Heart right ventricle (tissue), 16 donors: ENCODE measurements at places on chromosomes 7 and 10. TPM values are rescaled to one million over a fixed set of nuclear protein-coding genes. Genes with fewer than 3 reads are reported as not detected.

DNA sequence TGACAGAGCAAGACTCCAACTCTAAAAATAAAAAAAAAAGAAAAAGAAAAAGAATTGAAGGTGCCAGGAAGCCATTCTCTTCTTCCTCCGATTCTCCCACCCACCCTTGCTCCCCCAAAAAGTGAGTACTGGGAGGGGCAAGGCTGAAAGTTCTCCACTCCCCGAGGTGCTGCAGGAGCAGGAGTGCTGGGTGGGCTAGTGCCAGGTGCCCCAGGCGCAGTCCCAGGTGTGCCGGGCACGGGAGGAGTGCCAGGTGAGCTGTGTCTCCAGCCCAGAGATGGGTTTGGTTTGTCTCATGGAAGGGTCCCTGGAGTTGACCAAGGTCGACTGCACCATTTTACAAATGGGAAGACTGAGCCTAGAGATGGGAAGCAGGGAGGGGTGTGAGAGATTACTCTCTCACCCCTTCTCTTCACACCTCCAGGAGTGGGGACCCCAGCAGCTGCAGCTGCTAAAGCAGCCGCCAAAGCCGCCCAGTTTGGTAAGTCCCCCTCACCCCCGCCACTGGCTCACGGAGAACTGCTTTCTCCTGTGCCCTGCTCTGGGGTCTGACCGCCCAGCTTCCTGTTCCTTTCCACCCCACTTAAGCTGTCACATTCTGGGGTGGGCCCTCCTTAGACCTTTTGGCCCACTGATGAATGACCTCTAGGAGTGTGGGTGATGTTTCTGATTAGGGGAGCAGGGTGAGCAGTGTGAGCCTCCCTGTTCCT lies 26.2 kb upstream of the LIMK1 start:
- DNase-seq: no peak

- no peak for DNase-seq
These were observed 51.8 kb downstream of the TMEM209 start for GRCh38 chr7:130153211-130153908.

DNA sequence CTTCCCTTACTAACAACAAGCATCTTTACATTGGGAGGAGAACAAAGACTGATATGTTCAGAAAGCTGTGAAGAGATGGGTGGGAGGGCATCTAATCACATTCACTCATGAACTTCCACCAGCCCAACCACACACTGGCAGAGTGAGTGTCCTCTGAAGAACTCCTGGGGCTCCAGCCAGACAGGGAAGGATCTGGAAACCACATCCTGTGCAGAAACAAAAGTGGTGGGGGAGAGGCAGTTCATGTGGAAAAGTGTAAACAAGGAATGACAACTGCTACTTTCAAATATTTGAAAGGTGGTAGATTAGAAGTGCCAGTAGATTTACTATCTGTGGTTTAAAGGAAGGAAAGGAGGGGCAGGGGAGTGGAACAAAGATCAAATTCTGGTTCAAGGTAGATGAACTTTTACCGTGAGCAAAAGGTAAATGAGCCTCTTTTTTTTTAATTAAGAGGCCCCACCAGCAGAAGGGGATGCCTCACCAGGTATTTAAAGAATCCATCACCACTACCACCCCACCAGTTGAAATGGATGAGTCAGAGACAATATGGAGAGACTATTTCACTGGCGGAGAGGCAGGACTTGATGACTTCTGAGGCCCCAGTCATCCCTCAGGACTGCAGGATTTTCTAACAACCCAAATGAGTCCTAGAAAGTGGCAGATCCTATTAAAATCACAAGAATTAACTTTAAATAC lies 34.5 kb downstream of the GOT1 start:
- no peak for DNase-seq

DNA sequence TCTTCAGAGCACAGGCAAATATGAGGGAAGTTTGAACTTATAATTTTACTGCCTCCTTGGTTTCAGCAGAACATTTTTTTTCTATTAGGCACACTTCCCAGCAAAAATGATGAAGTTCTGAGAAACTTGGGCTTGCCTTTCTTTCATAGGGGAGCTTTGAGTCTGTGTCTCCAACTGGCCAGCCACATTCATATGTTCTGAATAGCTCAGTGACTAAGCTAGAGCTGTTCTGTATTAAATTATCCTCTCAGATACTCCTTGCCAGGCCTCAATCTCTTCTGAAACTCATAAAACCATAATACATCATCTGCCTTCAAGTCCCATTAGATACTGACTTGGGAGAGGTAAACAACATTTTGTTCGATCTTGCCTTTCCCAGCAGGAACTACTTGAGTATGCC lies 476.5 kb downstream of the GPAM start:
- no peak for DNase-seq

- no peak for DNase-seq
These were observed 356.2 kb upstream of the NFE2L3 start for GRCh38 chr7:25795824-25796235.

- peak; percentile 62 for DNase-seq
These were observed 26.4 kb downstream of the HIF1AN start for GRCh38 chr10:100562008-100562672.

DNA sequence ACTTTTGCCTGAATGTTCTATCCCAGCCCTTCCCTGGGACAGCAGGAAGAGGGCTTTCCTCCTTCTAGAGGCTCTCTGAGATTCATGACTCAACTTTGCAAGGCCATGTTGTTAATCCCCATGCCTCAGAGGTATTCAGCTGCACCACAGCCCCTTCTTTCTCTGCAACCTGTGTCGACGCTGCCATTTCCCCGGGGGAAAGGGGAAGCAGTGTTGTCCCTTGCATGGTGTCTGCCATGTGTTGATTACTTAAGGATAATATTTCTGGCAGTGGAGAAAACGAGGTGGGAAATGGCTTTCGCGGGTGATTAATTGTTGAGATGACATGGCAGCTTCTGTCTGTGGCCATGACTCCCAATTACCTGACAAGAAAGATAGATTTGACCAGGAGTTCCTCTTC lies 133.1 kb downstream of the SORCS3 start:
- no peak for DNase-seq

DNA sequence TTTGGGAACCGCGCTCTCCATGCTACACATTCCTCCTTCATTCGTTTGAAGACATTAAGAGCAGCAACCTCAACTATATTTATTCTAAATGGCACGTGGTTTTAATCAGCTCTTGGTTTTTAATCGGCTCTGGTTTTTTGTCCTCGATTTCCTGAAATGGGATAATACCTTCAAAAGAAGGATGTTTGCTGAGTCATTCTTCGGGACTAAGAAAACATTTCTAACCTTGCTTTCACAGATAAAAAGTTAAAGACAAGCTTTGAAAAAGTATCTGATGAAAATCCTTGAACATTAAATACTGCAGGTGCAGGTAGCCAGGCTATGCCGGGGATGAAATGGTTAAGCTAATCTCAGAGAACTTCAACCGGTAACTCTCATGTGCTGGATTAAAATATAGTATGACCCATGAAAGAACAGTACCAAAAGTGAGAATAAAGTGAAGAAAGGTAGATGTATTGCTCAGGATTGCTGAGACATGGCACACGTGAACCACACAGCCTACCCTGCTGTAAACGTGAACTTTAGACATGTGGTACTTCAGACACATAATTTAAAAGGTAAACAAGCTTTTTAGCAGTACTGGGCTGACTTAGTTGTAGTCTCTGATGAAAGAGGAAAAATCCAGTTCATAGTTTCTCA lies 89.1 kb downstream of the PTPRN2 start:
- DNase-seq: no peak

DNA sequence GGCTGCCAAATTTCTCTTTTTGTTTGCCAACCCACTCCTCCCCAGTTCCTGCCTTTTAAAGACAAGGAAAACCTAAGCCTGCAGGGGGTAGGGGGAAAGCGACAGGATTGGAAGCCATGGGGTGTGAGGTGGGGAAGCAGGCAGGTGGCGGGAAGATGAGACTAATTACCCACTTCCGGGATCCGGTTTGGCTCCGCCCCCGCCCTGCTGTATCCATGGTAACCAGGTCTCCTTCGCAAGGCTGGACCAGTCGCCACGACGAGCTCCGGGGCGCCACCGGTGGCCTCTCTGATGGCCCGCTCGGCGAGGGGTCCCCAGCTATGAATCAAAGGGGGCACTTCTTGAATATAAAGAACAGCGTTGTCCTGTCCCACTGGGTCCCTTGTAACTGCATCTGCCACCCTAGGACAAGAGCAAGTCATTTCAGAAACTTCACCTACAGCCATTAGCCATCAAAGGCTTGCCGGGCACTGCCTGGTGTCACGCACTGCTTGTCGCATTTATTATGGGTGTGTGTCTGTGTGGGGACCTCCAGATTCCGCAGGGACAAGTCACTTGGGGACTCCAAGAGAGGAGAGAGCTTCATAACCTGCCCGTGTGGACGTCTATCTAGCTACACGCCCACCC lies 55.4 kb upstream of the LMTK2 start:
- DNase-seq: no peak

- no peak for DNase-seq
These were observed 130.1 kb downstream of the SND1 start for GRCh38 chr7:127782075-127782474.

DNA sequence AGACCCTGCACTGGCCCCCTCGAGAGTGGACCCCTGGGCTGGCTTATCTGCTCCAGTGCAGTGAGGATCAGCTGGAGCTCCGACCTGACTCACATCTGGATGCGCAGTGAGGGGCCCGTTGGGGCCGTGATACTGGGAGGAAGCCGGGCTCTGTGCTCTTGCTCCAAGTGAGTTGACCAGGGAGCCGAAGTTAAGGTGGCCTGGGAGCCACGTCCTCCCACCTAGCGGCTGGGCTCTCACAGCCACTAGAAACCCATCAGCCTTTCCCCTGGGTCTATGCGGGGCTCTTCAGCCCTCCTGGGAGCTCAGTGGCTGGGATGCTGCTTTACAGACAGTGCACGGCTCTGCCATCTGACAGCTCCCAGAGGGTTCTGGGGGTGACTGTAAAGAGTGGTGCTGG lies 9.1 kb downstream of the ALKBH4 start:
- DNase-seq: no peak

- DNase-seq: no peak
These were observed 91.5 kb downstream of the LYZL2 start for GRCh38 chr10:30538086-30538485.

- DNase-seq: no peak
These were observed 479.7 kb downstream of the ATRNL1 start for GRCh38 chr10:115572740-115573455.

- no peak for DNase-seq
These were observed 40.9 kb downstream of the CCNY start for GRCh38 chr10:35377050-35377728.

DNA sequence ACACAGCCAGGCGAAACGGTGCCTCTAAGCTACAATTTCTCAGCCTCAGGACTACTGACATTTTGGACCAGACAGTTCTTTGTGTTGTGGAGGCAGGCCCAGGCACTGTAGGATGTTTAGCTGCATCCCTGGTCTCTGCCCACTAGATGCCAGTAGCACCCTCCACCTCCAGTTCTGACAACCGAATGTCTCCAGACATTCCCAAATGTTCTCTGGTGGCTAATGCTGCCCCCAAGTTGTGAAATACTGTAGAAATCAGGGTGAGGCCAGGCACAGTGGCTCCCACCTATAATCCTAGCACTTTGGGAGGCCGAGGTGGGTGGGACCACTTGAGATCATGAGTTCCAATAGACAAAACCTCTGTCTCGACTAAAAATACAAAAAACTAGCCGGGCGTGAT lies 18.2 kb downstream of the HNRNPF start:
- no peak for DNase-seq

DNA sequence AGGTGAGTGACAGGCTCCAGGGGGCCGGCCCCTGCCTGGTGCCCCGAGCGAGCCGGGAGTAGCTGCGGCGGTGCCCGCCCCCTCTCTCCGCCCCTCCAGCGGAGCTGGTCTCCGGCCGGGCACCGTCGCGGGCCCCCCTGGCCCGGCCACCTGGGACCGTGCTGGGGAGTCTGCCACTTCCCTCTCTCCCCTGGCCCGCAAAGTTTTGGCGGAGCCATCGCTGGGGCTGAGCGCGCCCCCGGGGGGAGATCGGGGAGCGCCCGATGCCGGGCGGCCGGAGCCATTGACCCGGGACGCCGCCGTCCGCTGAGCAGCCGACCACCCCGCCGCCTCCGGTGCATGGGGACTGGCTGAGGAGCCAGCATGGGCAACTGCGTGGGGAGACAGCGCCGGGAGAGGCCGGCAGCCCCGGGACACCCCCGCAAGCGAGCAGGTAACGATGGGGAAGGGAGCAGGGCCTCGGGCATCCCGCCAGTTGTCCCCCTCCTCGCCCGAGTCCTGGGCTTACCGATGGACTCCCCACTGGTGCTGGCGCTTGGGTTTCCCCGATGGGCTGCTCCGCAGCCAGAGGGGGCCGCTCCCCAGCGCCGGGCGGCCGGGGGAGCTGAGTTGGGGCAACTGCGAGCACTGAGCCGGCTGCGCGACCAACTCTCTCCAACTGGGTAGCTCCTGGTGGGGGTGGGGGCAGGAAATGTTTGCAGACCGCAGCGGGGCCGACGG lies at the start of gene UBTD1:
Gene UBTD1, plus strand, starts transcription at position 84 of the 720 bp plus-strand sequence. Its CDS starts 280 bp downstream, at position 364.
- peak; percentile 44 for DNase-seq

GRCh38 chr10:45505311-45505710 lies 131.3 kb downstream of the ALOX5 start:
- DNase-seq: no peak

DNA sequence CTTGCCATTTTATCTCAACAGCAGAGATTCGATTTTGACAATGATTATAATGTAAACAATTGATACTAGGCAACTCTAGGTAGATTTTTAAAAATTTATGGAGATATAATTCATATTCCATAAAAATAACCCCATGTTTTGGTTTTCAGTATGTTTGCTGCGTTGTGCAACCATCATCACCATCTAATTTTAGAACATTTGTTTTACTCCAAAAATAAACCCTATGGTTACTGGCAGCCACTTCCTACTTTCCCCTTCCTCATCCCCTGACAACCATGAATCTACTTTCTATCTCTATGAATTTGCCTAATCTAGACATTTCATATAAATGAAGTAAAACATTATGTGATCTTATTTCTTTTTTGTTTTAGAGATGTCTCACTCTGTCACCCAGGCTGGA lies 401.9 kb downstream of the THSD7A start:
- DNase-seq: no peak

LEP gene
- total RNA-seq: 3.3 TPM

ATE1 gene
- 36.1 TPM for total RNA-seq

PFKP gene
- 138 TPM for total RNA-seq

LRRC61 gene
- total RNA-seq: 3.7 TPM

RBP4 gene
- total RNA-seq: not detected

HTR5A gene
- not detected for total RNA-seq

SLC26A5 gene
- total RNA-seq: not detected

AUTS2 gene
- total RNA-seq: 5.3 TPM

GIMAP7 gene
- total RNA-seq: 32.9 TPM

TAS2R5 gene
- total RNA-seq: not detected

NUTM2A gene
- total RNA-seq: 1.5 TPM

MOGAT3 gene
- total RNA-seq: not detected
